ENCODE measurements at places on chromosomes 6 and 20.

DNA sequence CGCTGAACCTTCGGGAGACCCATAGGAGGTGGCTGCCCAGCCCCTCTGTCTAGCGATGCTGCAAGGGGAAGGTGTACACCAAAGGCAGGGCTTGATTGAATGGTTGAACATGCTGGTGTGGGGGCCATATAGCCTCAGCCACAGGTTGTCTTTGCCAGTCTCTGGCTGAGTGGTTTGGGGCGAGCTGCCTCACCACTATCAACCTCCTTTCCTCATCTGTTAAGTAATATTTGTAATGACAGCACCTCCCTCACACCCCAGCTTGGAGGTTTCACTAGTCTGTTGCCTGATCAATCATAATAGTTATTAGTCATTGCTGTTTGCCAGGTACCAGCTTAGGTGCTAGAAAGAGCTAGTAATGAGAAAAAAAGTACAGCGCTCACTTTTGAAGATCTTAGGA, 11.8 kb upstream of the ZNF831 start:
- no peak for DNase-seq

GRCh38 chr6:33843131-33844121, 39.6 kb upstream of the MLN start:
- DNase-seq, result no peak

GRCh38 chr20:57501461-57502335, 23.2 kb downstream of the CTCFL start:
- no peak for DNase-seq

DNA sequence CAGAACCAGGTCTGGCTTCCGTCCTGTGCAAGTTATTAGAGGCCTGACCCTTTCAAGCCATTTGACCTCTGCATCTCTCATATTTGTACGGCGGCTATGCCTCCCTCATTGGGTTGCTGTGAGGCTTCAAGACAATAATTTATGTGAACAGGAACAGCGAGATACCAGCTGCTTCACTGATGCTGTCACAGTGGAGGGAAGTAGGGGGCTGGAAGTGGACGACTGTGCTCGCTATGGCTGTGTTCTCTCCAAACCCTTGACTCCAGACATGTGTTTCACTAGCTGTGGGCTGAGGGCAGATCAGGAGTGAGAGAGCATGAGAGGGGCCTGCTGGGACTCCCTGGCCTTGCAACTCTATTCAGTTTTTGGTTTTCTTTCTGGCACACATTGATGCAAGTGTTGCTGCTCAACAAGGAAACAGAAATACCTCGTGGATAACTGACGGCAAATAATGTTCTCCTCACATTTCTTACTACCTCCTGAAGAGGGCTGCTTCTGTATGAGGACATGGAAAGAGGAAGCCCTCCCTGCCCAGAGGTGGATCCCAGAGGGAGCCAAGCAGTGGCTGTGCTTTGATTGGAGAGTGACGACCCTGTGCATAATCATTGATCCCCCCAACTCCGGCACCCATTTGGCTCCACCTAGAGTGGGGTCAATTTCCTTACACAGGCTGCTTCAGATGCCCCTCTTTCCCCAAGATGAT, 34.7 kb upstream of the SCP2D1 start:
- no peak for DNase-seq

GRCh38 chr20:58504566-58504965, 10.6 kb downstream of the APCDD1L start:
- no peak for DNase-seq

DNA sequence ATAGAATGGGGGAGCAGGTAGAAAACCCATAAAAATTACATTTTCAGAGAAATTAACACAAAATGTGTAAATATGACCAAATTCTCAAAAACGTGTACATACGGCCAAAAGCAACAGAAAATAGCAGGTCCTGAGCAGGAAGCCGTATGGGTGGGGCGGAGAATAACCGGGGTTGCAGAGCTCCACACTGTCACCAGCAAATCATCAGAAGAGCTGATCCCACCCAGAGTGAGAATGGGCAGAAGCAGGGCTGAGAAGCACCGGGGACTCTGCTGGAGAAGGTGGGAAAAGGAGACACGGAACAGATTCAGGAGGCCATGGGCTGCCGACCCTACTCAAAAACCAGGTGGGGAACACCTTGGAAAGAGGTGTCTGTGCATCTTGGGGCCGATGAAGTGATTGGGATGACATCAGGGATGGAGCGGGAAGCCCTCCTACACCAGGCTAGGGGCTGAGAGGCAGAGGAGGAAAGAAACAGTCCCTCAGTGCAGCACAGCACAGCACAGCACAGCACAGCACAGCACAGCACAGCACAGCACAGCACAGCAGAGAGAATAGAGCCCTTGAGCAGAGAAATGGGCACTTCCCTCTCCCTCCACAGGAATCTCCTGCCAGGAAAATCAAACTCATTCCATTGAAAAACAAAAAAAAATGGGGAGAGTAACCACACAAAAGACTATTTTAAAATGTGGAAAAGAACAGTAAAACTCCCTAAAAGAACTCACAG, 22.3 kb downstream of the STX7 start:
- DNase-seq, result no peak

- DNase-seq, result no peak
Observed at GRCh38 chr6:124995131-124995530, 32.9 kb downstream of the RNF217 start.

GRCh38 chr20:54293526-54293925, 85.6 kb downstream of the PFDN4 start:
- no peak for DNase-seq

DNA sequence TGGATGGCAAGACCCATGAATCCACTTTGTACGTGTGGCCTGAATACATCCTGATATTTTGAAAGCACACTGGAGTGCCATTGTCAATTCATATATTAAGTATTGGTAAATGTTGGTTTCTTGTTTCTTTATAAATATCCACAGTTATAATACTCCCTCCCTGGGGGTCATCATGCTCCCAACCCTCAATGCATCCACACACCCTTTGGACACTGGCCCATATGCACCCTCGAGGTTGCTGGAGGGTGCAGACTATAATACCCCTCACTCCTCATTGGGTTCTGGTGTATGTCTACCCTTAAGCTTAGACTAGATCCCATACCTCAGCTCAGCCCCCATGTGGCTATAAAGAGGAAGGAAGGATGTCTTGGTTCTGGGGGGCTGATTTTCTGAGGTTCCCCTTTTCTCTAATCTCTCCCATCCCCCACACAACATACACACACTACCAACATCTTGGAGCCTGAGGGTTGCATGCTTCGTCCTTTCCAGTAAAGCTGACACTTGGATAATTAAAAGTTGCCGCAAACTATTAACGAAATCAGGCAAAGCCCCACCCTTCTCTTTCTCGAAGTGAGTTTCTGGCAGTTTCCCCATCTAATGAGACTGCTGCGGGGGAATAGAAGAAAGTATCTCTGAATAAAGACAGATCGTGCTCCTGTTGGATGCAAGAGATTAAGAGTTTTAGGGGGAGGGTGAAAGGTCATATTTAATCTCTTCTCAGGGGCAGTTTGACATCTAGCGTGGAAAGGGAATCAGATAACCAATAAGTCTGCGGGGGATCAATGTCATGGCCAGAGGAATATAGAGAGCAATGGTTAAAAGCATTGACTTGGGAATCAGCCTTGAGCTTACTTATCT, 7.4 kb downstream of the PIM1 start:
- no peak for DNase-seq

All from stimulated activated CD4-positive, alpha-beta T cell treated with anti-CD3 and anti-CD28 coated beads, Interleukin-15, amount 100 ng/mL, for 48 hours (primary cell).